Suppressor macrophage treated with lipopolysaccharide for 1 hour (primary cell): ENCODE measurements at places on chromosomes 4 and X.
A peak's percentile ranks its signal among the peaks of the same experiment; 100 is the strongest.

DNA sequence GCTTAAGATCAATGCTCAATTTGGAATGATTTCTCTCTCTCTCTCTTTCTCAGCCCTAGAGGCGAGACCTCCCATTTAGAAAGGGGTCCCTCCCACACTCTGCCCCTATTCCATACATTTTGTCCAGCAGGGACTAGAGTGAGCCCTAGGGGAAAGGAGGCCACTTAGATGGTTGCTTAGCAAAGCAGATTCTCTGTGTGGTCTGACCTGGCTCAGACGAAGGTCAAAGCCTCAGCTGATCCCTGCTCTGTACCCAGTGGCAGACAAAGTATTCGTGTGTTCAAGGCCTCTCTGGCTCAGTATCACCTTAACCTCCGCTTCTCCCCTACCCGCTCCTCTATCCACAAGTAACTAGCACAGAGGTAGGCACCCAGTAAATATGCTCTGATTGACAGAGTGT lies 78.4 kb downstream of the HPRT1 start:
- DNase-seq = no peak

GRCh38 chr4:8568068-8568668 lies 12.0 kb upstream of the GPR78 start:
- DNase-seq = no peak

DNA sequence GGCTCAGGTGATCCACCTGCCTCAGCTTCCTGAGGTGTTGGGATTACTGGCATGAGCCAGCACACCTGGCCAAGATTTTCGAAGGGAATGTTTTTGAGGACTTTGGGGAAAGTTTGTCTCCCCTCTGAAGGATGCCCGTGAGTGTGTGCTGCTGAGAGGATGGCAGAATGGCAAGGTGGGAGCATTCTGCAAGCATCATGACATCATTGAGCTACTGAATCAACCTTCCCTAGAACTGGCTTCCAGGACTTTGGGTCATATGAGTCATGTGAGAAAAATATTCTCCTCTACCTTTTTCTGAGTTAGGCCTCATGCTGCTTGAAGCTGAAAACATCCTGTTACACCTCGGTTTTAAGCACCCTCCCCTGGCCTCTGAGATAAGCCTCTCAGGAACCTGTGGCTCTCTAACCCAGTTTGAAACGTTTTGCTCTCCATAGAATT lies 31.0 kb downstream of the TMEM131L start:
- DNase-seq = no peak

DNA sequence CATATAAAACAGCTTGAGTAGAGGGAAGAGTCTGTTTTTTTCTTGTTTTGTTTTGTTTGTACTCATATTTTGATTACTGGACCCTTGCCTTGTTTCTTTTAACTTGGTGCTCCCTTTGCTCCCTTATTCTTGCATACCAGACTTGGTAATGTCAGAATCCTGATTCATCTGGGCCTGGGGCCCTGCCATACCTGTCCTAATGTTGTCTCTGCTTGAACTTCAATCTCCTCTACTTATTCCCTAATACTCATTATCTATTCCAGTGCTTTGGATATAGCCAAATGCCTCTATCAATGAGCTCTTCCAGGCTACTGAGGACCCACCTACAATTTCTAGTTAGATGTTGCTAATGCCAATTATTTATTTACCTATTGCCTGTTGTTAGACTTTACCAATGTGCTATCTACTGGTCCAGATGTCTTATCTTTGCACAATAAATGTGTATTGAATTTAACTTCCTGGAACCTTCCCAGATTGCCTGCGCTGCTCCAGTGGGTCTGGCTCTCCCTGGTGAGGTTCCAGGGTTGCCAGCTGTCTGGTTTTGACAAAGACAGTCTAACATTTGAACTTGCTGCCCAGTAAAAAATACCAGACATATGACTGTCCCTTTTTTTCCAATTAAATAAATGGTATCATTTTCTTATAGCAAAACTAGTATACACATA lies 64.4 kb upstream of the ACSL4 start:
- DNase-seq = no peak

DNA sequence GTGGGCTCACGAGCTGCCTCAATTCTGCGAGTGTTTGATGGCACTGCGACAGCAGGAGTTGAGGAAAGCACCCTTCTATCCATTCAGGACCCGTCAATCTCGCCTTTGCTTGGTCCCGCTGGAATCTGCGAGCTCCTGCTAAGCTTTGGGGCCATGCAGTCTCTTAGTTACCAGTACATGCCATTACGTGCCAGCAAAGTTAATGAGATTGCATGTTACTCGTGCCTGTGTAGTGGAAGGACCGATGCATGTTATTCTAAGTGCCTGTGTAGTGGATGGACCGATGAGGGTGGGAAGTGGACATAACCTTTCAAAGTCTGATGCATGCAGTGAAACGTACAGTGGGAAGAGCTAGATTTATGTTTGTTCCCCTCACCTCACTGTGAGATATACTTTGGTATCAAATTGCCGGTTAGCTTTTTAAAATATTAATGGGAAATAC lies 569 bp downstream of the RPS3A start:
- DNase-seq = no peak

DNA sequence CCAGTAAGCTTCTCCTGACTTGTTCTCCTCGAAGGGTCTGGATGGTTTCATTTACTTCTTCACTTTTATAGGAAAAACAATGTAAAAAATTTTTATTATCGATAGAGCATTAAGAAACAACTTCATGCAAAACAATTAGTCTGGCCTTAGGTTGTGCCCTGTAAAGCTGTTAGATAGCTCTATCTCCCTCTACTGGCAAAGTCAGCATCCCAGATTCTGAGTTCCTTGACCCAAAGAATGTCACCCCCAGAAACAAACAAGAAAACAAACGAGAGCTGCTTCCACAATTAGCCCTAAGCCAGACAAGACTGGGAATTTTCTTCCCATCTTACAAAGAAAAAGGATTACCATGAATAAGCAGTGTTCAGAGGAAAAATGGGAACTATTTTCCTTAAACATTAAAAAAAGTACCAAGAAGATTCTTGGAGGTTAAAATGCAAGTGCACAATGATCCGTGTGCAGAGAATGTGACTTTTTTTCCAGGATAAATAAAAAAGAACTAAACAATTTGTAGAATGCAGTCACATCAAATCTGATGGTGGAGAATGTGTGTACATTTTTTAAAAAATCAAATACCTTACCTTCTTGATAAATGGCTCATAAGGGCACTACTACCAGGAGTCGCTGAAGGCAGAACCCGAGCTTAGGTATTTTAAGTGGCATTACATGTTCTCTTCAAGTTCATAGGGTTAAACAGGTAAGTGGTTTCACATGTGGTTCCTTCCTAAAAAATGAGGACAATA lies 293.2 kb downstream of the FBXO8 start:
- peak; percentile 29 for DNase-seq

DNA sequence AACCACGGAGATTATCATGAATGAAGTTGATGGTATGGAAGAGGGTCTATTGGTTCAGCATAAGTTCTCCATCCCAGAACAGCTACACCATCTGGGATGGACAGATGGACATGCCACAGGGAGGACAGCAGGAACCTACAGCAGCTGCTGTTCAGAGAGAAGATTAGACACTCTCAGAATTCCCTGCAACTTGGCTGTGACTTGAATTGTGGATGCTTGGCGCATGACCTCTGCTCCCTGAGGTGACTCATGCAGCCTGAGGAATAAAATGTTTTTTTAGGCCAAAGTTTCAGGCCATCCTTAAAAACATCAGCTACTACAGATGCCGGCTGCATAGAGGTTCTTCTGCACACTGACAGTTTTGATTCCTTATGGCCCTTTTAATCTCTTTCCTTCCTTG lies 97.3 kb downstream of the RS1 start:
- DNase-seq = no peak

- peak; percentile 5 for DNase-seq
These were observed 111.8 kb upstream of the STIM2 start for GRCh38 chr4:26748811-26749210.

DNA sequence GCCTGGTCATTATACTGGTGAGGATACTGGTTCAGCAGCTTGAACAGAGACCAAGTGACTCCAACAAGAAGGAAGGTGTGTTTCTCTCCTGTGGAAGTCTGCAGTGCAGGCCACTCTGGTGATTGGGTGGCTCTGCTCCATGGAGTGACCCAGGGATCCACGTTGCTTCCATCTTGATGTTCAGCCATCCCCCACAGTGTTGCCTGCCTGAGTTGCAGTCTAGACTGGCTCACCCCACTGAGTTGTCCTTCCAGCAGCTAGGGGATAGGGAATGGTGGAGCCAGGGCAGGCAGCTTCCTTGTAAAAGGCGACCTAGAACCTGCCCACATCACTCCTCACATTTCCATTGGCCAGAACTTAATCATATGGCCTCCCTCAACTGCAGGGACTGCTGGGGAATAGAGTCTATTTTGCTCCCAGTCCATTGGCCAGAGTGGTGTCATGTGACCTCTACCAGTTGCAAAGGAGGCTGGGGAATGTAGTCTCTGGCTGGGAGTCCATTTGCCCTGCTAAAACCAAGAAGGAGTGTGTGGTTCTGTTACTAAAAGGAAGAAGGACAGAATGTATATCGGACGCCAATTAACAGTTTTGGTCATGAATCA lies 8.0 kb downstream of the MAN2B2 start:
- no peak for DNase-seq

- DNase-seq = no peak
These were observed 7.6 kb downstream of the SLC25A43 start for GRCh38 chrX:119406776-119407175.

DNA sequence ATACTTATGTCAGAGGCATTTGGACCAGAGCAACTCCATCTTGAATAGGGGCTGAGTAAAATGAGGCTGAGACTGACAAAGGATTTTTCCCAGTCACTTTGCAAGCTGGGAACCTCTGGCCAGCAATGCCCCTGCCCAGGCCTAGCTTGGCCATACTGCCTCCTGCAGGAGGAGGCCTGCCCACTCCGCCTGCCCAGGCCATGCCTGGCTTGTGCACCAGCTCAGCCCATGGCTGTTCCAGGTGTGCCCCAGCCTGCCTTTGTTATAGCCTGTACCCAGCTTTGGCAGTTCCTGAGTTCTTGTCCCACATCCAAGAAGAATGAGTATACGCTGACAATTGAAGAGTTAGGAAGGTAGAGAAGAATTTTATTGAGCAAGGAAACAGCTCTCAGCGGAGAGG lies 176.1 kb downstream of the AASDH start:
- DNase-seq = no peak

DNA sequence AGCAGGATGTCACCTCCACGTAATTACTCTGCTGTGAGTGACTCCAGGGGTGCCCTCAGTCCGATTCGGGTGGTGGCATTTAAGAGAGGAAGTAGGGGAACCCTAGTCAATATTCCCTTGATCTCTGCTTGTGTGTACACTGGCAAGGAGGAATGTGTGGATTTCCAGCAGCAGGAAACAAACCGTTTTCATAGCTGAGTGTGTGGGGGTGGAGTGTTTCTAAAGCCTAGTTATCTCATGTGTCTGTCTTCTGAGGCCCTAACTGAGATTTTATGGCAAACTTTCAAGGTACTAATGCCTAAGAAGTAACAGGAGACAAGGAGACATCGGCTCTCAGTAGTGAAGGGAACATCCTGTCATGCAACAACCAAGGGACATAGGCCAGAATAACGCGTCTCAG lies 6.6 kb upstream of the CLDN24 start:
- DNase-seq = no peak

- DNase-seq = no peak
These were observed 104.6 kb downstream of the TMEM144 start for GRCh38 chr4:158314756-158315487.

DNA sequence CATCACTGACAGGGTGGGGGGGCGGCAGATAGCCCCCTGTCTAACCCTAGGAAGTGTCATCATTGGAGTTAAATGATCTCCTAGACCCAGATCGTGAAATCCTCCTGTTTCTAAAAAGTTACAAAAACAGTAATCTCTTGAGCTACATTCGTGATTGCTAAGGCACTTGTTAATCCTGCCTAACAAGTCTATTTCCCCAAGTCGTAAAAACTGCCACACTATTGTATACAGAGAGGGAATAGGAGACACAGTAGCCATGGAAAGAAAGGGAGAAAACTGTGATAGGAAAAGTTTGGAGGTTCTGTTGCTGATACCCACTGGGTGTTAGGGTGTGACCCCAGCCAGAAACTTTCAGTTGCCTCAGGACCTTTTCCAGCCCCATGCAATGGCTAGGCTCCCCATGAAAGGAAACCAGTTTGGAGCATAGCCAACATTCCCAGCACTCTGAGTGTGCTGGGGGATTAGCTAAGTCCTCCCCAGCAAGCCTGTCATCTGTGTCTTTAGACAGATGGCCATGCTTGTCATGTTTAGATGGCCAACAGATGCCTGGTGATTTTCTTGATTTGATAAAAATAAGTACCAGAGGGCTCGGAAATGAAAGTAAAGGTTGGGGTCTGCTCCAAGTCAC lies 63.3 kb upstream of the ANXA10 start:
- DNase-seq = no peak

- peak; percentile 75 for DNase-seq
These were observed 112.7 kb downstream of the ASMT start for GRCh38 chrX:1727531-1728027.

- no peak for DNase-seq
These were observed 82.0 kb downstream of the USP46 start for GRCh38 chr4:52576961-52577623.

- DNase-seq = no peak
These were observed 29.1 kb downstream of the NAF1 start for GRCh38 chr4:163137581-163137980.

DNA sequence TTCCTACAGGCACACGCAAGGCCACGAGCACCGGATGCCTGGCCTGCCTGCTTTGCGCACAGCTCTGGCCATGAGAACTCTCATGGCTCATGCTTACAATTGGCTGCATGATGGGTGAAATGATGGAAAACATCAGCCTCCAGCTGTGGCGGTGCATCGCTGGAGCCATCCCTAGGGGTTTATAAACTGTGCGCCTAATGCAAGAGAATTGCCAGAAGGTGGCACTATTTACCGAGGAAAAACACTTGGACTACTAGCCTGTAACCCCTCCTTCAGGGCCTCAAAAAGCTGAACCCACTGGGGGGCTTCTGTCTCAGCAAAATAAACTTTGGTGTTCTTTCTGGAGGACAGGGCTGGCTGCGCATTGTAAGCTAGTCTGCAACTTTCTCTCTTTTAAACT lies 51.9 kb downstream of the PHKA2 start:
- DNase-seq = peak; percentile 48

GRCh38 chrX:71603618-71604017 lies 14.7 kb downstream of the CXCR3 start:
- peak; percentile 23 for DNase-seq

DNA sequence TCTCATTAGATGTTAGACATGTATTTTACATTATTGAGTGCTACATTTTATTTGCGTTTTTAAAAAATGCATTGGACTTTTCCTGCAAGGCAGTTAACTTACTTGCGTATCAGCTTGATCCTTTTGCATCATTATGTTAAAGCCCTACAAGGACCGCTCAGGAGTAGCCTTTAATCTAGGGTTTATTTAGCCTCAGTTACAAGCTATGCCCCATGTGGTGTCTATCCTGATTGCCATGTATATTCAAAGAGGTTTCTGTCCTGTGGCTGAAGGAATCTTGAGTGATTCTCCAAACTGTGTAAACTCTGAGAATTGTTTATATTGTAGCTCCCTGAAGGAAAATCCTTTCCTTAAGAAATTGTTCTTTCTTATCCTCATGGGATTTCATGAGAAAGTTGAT lies 821.8 kb upstream of the AGA start:
- DNase-seq = no peak

DNA sequence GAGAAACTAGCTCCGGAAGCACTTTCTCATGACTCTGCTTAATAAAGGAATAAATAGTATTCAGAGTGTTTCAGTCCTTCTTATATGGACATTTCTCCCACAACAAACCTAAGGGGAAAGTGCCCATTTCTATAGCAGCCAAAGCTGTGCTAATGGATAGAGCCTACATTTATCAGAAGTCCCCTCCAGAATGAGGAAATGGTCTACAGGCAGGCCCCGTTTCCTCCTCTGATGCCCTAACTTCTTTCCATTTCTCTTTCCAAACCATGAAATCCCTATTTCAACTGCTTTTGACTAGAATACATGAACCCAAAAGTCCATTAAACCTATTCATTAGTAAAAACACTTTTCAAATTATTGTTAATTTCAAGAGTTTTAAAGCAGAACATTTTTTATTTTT lies 4.5 kb downstream of the ACSL1 start:
- peak; percentile 58 for DNase-seq
